ENCODE measurements at places on chromosomes 16 and 17.

DNA sequence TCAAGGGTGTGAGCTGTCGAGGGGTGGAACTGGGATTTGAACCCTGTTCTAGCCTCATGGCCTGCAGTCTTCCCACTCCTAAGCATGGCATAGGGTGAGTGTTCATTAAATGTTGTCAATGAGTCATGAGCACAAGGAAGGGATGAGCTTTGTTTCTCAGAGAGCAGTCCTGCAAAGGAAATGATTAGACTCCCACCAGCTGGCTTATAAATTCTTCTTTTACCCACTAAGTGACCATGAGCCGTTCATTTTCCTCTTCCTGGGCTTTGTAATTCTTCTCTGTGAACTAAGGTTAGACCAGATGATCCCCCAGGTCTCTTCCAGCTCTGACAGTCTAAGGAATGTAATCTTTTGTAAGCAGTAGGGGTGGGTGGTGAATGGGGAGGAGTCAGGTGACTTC, 47.9 kb upstream of the HNF1B start:
- DNase-seq, result no peak

GRCh38 chr17:27807567-27808470, 7.5 kb upstream of the NOS2 start:
- DNase-seq, result peak; percentile 46

DNA sequence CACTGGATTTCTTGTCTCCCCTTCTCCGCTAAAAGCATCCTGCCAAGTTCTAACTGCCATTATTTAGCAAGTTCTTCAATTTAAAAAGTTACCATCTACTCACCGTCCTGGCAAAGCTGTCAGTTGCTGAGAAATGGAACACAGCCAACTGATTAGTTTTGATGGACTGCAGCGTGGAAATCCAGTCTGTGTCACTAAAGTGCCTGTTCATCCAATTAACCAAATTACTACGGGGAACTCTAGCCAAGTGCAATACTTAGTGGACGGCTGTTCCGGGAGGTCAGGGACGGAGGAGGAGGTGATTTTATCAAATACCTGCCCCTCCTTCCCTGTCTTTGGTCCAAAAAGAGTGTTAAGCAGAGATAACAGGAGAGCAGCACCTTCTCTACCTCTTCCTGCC, 260.7 kb downstream of the MAF start:
- no peak for DNase-seq

- DNase-seq, result no peak
Observed at GRCh38 chr16:70743791-70744190, 57.2 kb downstream of the VAC14 start.

GRCh38 chr16:47833771-47834170, 322.0 kb downstream of the ABCC12 start:
- DNase-seq, result no peak

DNA sequence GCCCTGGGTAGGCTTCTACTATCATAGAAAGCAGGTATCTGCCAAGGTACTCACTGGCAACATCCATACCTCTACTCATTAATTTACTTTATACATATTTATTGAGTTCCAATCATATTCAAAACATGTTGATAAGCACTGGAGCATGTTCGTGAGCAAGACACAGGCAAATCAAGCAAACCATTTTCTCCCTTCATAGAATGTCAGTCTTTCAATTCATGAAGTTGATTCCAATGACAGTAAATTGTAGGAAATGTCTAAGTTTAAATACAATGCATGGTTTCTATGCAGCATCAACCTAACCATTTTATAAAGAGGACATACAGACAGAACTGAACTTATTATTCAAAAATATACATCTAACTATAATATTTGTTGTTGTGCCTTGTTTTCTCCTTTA, 978.6 kb downstream of the CDH8 start:
- DNase-seq, result no peak

DNA sequence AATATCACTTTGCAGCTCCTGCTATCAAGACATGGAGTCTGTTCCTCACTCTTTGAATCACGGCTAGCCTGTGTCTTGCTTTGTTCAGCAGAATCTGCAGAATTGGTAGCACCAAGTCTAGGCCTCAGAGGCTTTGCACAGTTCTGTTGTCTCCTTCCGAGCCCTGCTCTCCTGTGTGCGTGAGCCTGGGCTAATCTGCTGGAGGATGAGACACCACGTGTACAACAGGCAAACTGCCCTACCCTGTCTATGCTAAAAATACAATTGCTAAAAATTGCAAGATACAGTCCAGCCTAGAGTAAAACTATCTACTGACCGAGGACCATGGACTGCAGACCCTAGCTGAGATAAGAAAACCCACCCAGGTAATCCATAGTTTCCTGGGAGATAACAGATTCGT, 484.7 kb downstream of the NPIPA7 start:
- DNase-seq, result no peak

- no peak for DNase-seq
Observed at GRCh38 chr17:12519956-12520594, 145.6 kb upstream of the MYOCD start.

- DNase-seq, result no peak
Observed at GRCh38 chr16:60771138-60771537, 1265.1 kb downstream of the CDH8 start.

- DNase-seq, result no peak
Observed at GRCh38 chr16:23859713-23860269, 24.0 kb downstream of the PRKCB start.

GRCh38 chr17:74744714-74745547, 3.5 kb upstream of the NHERF1 start:
- DNase-seq, result peak; percentile 74

GRCh38 chr17:81371910-81372760, 23.1 kb upstream of the BAHCC1 start:
- no peak for DNase-seq

- no peak for DNase-seq
Observed at GRCh38 chr16:26269673-26270072, 577.9 kb downstream of the HS3ST4 start.
